Hematopoietic multipotent progenitor cell treated with erythropoietin and hydrocortisone succinate and interleukin-3 and kit ligand, for 6 days (in vitro differentiated cells): ENCODE measurements at places on chromosomes 4 and X.

GRCh38 chr4:8582941-8583654 is 2.9 kb downstream of the GPR78 start:
- no peak for DNase-seq

GRCh38 chr4:67282749-67283148 is 262.6 kb downstream of the CENPC start:
- no peak for DNase-seq

GRCh38 chr4:22713841-22714240 is 21.1 kb downstream of the GBA3 start:
- no peak for DNase-seq

GRCh38 chr4:42234817-42235216 is 82.4 kb upstream of the BEND4 start:
- no peak for DNase-seq

- DNase-seq, result no peak
These were observed 11.7 kb upstream of the TCEAL9 start for GRCh38 chrX:103344606-103345005.

- DNase-seq, result no peak
These were observed 38.5 kb upstream of the SLC4A4 start for GRCh38 chr4:71300362-71300761.

- no peak for DNase-seq
These were observed 185.2 kb upstream of the CTSO start for GRCh38 chr4:156138781-156139280.

- peak; percentile 88 for DNase-seq
These were observed 53.0 kb downstream of the DCUN1D4 start for GRCh38 chr4:51895816-51896408.
